ENCODE measurements at places on chromosomes 2 and 18. TPM values are rescaled to one million over a fixed set of nuclear protein-coding genes. Genes with fewer than 3 reads are reported as not detected.
A peak's percentile ranks its signal among the peaks of the same experiment; 100 is the strongest.

DNA sequence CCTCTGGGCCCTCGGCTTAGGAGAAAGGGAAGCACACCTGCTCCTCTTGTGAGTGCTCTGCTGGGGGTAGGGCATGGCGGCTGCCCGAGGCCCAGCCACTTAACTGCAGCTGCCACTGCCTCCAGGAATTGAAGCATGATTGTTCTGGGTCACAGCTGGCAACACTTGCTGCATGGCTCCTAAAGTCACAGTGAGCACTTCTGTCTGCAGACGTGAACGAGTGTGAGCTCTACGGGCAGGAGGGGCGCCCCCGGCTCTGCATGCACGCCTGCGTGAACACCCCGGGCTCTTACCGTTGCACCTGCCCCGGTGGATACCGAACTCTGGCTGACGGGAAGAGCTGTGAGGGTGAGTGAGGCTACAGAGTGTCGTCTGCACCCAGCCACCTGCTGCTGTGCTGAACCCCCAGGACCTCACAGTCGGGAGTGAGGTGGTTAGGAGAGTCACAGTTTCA lies 44.4 kb downstream of the FBLN7 start:
- DNase-seq: no peak

DNA sequence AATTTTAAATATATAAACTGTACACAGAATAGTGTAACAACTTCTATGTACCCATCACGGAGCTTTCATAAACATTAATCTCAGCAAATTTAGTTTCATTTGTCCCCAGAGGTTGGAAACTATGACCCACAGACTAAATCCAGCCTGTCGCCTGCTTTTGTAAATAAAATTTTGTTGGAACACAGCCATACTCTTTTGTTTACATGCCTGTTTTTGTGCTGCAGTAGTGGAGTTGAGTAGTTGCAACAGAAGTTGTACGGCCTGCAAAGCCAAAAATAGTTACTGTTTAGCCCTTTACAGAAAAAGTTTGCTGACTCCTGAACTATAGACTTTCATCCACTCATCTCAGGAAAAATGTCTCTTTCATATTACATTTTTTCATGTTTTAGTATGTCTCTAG lies 39.8 kb downstream of the RBM45 start:
- no peak for DNase-seq

- DNase-seq: no peak
Measured at GRCh38 chr2:98522854-98523253, 78.2 kb downstream of the INPP4A start.

SOX11 gene
- total RNA-seq: not detected

CDKL4 gene
- total RNA-seq: 0.63 TPM

SCYGR4 gene
- not detected for total RNA-seq

- DNase-seq: no peak
Measured at GRCh38 chr18:75408554-75409506, 18.7 kb downstream of the SMIM21 start.

GRCh38 chr2:195382186-195382585 lies 274.8 kb upstream of the SLC39A10 start:
- peak; percentile 8 for DNase-seq

DNER gene
- total RNA-seq: not detected

GRCh38 chr2:23498943-23499342 lies 114.0 kb downstream of the KLHL29 start:
- no peak for DNase-seq

DNA sequence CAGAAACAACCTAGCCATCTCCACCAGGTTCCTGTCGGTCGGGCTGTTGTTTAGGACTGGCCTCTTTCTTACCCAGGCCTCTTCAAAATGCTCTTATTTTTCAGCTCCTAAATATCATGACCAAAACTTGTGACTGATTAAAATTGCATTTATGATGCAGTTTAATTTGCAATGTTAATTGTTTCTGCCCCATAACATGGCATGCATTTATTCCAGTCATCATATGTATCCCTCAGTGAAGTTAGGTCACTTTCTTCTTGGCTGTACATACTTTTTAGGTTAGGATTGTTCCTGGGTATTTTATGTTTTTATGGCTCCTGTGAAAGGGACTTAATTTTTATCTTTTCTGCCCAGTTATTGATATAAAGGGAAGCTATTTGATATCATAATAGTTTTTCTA lies 50.6 kb downstream of the CHRNA1 start:
- no peak for DNase-seq

DCDC2C gene
- not detected for total RNA-seq

DNA sequence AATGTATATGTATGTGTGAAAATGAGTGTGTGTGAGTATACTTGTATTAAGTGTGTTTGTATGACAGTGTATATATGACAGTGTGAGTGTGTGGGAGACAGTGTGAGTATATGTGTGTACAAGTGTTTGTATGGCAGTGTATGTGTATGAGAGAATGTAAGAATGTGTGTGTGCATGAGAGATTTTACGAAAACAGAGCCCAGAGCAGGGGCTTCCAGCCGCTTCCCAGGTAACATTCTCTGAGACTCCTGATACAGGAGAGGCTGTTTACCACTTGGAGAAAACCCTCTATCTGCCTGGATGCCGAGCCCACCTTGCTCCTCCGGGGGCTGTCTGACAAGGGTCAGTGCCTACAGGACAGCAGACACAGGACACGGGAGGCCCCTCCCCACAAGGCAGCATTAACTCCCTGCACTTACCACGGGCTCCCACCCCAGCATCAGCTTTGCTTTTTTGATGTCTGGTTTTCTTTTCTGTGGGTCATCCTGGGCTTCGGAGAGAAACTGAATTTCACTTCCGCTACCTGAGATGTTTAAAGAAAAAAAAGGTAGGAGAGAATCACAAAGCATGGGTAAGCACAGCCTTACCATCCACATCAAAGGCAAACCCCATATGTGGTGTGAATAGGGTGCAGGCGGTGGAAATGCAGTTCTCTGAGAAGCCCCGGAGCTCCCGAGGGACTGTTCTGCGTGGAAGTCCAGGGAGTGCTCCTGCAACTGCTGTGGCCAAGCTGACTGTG lies 97.6 kb downstream of the UXS1 start:
- DNase-seq: no peak

DNA sequence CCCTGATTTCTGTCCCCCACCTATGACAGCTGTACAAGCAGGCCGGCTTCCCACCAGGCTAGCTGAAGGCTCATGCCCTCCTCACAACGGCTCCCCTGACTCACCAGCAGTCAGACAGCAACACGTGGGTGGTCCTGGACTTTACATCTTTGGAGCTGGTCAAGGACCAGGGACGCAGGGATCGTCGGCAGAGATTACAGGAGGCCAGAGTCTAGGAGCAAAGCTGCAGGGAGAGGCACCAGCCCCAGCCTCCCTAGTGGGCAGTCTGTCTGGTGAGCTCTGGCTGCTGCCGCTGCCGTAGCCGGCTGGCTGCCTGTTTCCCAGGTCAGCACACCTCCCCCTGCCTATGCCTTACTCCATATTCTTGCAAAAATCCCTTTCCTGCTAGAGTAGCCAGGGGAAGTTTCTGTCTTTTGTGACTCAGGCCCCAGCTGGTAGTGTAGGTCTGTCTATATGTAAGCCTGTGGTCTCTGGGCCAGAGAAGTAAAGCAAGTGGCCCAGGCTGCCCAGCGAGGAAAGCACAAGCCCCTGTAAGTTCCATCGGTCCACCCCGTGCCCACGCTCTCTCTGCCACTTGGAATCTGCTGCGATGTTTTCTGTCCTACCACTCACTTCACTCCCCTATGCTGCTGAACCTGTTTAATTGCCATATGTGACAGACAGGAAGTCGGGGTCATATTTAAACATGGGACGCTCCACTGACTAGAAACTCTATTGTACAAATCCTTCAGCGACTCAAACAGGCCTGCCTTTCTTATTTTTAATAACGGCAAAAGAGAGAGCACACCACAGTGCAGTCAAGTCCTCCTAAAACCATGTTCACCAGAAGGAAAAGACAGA lies 2.4 kb upstream of the ARHGEF4 start:
- DNase-seq: no peak

ARHGAP25 gene
- 207 TPM for total RNA-seq

GRCh38 chr2:118148809-118149208 lies 60.5 kb downstream of the INSIG2 start:
- DNase-seq: no peak

KIAA1328 gene
- 22.1 TPM for total RNA-seq
